Femur (tissue), 1 donor: ENCODE measurements at places on chromosomes 4 and X.
A peak's percentile ranks its signal among the peaks of the same experiment; 100 is the strongest.

DNA sequence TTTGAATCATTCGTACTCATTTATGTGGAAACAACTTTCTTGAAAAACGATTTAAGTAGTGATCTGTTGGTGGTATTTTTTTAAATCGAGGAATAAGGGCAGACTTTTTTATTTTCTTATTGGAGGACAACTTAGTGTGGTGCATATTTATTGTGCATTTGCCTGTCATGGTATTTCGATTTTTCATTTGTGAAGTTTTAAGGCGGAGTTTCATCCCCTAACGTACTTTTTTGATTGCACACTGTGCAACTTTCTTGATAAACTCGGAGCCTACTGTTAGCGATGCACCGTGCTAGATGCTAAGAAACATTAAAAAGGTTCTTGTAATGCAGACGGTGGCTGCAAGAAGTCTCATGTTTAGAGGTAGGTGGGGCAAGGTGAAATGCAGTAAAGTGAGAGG is 1.4 kb downstream of the ZFX start:
- no peak for DNase-seq

DNA sequence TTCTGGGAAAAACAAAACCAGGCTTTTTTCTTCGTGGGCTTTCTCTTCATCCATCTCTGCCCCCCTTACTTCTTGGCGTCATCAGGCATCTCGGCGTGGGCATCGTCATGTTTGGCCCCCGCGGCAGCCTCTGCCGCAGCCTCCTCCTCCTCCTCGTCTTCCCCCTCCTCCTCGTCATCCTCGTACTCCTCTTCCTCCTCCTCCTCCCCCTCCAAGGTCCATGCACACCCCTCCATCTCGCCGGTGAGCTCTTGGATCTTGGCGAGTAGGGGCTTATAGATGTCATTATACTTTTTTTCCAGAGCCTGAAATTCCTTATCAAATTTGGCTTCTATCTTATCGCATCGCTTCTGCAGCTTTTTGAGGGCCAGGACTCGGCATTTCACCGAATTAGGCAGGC is 488 bp downstream of the NAP1L5 start:
- DNase-seq, result peak; percentile 38

- DNase-seq, result no peak
Observed at GRCh38 chr4:168769416-168769815, 240.6 kb downstream of the CBR4 start.

DNA sequence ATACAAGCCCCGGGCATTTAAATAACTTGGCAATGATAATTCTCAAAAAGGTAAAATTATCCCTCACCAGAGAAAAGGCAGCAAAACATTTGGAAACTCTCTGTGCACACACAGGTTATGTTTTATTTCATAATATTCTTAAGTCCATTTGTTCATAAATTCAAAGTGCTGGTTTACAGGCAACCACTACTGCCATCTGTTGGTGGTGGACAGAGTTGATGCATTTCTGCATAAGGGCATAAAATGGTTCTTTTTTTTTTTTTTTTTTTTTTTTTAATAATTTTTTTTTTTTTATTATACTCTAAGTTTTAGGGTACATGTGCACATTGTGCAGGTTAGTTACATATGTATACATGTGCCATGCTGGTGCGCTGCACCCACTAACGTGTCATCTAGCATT is 31.5 kb upstream of the IL21 start:
- peak; percentile 26 for DNase-seq

GRCh38 chrX:7244405-7244804 is 96.5 kb upstream of the PUDP start:
- no peak for DNase-seq

DNA sequence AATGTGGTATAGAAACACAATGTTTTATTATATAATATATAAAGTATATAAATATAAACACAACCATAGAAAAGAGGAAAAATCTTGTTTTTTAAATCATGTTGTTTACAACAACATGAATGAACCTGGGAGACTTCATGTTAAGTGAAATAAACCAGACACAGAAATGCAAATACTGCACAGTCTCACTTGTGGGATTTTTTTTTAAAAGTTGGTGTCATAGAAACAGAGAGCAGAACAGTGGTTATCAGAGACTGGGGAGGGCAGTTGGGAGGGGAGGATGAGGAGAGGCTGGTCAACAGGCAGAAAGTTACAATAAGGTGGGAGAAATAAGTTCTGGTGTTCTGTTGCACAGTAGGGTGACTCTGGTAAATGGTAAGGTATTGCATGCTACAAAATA is 57.1 kb downstream of the FREM3 start:
- no peak for DNase-seq

- DNase-seq, result no peak
Observed at GRCh38 chr4:10098780-10099160, 17.8 kb downstream of the WDR1 start.

DNA sequence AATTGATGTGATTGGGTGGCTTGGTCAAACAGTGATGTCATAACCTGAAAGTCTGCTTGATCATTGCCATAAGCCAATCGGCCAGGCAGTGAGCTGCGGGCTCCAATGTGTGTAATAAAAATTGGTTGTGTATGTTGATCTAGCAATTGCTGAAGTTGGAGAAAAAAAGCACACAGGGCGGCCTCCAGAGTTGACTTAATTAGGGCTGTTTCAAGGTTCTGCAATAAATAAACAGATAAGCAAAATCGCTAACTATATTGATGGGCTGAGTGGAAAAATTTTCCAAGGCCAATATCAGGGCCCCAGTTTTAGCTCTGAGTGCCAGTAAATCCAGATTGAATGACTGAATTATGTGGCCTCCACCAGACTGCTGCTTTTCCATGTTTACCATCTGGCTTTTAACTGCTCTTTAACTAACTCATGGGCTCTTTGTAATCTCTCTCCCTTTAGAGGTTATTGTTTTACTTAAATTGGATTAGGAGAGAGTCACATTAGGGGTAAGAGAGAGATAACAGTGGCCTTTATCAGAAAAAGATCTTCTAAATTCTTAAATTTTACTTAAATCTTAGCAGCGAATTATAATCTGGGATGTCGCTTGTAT is 160.6 kb upstream of the WDFY3 start:
- DNase-seq, result no peak

GRCh38 chr4:123449780-123450179 is 53.2 kb downstream of the SPRY1 start:
- DNase-seq, result no peak

DNA sequence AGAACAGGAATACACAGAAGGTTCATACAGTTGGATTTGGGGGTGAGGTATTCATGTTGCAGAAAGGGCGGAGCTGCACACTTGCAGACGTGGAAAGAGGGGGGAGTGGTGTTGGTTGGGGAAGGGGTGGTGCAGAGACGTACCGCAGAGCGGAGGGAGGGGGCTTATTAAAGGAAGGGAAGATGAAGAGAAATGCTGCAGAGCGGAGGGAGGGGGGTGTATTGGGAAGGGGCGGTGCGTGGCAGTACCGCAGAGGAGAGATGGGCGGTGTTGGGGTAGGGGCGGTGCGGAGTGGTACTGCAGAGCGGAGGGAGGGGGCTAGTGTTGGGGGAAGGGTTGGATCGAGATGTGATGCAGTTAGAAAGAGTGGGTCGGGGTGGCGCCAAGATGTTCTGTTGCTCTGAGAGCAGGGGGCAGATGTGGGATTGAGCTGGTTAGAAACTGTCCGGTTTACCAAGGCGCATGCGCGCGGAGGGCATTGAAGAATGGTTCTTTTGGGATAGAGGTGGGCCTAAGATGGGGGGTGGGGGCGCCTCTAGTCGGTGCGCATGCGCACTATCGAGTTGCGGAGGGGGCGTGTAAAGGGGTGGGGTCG is 900 bp downstream of the TRO start:
- DNase-seq, result peak; percentile 88

DNA sequence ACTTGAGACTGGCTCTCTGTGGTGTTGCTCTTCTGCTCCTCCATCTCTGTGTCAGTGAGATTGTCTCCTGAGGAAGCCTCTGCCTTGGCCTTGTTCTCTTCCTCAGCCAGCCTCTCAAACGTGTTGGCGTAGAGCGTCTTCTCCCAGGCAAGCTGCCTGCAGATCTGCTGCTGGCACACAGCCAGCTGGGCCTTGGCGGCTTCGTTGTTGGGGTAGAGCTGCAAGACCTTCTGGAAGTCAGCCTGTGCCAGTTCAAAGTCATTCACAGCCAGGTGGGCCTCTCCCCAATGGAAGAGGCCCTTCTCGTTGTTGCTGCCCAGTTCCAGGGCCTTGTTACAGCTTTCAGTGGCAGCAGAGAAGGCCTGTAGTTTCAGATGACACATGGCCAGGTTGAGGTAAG is 159.1 kb downstream of the NDST3 start:
- no peak for DNase-seq

GRCh38 chr4:27101126-27101525 is 240.5 kb downstream of the STIM2 start:
- no peak for DNase-seq

DNA sequence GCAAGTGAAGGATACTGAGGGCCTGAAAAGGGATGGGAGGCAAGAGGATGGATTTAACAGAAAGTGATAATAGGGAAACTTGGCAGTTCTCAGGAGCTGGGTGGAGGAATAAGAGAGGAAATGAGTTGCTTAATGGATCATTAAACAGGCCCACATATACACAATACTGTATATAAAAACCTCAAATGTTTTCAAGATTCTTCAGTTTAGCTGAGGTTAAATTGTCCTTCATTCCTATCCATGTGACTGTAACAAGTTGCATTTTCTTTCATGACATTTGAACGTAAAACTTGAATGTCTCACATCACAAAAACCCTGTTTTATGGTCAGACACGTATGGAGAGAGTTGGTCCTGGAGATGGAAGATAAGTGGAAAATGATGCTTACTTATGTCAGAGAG is 76.5 kb upstream of the PLAC8 start:
- no peak for DNase-seq

GRCh38 chr4:55337944-55338343 is 8.1 kb upstream of the SRD5A3 start:
- no peak for DNase-seq

- no peak for DNase-seq
Observed at GRCh38 chrX:19156186-19156585, 33.9 kb upstream of the ADGRG2 start.
